H9 (cell line): ENCODE measurements at places on chromosomes 7 and 10.

DNA sequence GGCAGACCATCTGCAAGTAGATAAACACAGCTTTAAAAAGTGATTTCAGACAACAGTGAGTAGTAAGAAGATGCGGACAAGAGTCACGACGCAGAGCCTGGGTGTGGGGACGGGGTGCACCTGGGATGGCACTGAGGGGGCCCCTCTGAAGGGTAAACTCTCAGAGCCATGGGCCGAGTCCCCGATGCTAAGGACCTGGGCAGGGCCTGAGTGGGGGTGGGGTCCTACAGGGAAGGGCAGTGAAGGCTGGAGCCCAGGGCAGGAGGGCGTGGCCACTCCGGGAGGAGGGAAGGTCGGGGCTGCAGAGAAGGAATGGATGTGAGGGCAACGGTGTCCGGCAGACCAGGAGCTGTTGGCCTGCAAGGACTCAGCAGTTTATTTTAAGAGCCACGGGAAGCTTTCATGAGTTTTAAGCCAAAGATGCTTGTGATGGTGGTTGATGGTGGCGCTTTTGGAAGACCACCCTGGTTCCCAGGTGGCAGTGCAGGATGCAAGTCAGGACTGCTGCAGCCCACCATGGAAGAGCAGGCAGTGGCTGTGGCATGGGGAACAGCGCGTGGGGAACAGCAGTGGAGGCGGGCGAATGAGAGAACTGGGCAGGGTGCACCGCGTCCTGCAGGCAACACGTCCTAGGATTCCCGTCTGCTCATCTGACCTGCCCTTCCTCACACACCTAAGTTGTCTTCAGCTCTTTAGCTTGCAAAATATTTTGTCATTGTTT, 296.8 kb downstream of the DNAJB6 start:
- no peak for DNase-seq

GRCh38 chr7:80151274-80151665, 16.6 kb downstream of the GNAI1 start:
- DNase-seq, result no peak

DNA sequence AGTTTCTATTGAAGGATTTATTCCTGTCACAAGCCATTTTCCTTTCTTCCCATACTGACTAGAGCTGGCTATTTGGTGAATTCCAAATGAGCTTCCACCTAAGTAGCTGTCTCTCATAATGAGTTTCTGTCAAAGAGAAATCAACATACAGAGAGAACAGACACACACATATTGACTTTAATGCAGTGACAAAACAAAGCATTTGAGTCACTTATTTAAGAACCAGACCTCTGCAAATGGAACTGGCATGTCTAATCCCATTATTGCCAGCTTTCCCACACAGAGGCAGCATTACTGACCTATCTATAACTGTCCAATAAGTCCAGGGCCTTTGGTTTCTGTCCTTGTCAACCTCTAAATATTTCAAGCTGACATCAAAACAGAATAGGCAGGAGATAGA, 179.3 kb upstream of the CSTF2T start:
- no peak for DNase-seq

GRCh38 chr10:48926764-48927540, 12.7 kb downstream of the LRRC18 start:
- DNase-seq, result peak; percentile 20

GRCh38 chr7:112411186-112411795, 39.0 kb upstream of the IFRD1 start:
- DNase-seq, result no peak

- no peak for DNase-seq
Observed at GRCh38 chr10:106775127-106775526, 389.4 kb downstream of the SORCS1 start.

- peak; percentile 74 for DNase-seq
Observed at GRCh38 chr7:1664711-1665548, 5.1 kb upstream of the ELFN1 start.

DNA sequence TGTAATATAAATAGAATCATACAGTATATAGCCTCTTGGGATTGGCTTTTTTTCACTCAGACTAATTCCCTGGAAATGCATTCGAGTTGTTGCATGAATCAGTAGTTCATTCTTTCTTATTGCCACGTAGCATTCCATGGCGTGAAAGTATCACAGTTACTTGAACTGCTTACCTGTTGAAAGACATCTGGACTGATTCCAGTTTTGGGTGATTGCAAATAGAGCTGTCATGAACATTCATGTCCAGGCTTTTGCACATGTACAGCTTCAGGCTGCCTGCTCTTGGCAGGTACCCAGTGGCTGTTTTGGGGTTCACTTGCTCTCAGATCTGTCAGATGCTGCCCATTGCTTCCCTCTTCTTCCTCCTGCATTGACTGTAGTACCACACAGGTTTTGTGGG, 54.9 kb downstream of the LRGUK start:
- no peak for DNase-seq

DNA sequence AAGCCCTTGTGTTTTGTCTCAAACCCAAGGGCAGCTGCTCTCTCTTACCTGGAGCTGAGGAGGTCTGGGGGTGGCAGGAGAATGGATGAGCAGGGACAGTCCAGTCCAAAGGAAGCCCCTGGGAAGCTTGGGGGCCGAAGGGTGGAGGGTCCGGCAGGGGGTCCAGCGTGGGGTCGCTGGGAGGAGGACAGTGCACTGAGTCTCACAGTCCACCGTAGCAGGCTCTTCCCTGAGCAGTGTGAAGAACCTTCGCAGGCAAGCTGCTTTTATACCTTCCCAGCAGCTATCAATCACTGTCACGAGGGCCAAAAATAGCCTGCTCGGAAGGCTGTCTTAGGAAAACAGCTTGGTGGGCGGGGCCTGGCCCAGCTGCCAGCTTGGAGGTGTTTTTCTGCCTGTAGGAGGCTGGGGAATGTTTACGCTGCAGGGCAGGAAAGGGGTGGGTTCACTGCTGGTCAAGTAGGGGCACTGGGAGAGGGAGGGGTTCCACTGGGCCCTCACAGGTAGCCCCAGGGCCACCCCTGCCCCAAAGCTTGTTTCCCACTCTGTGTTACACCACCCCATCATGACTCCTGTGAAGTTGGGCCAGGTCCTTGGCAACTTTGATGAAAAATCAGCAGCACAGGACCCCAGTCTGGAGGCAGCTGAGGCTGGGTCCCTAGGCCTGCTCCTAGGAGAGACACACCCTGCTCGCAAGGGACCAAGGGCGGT, at the start of gene DEPP1:
Gene DEPP1, minus strand, starts transcription at position 240 of the 711 bp plus-strand sequence. CDS start 779 bp downstream, outside the sequence.
- DNase-seq, result peak; percentile 92

GRCh38 chr10:36455526-36456133, 669.8 kb upstream of the ANKRD30A start:
- DNase-seq, result no peak
